ENCODE measurements at places on chromosomes 12 and 14.
A peak's percentile ranks its signal among the peaks of the same experiment; 100 is the strongest.

GRCh38 chr12:15289192-15289591, 33.1 kb upstream of the PTPRO start:
- DNase-seq = no peak

DNA sequence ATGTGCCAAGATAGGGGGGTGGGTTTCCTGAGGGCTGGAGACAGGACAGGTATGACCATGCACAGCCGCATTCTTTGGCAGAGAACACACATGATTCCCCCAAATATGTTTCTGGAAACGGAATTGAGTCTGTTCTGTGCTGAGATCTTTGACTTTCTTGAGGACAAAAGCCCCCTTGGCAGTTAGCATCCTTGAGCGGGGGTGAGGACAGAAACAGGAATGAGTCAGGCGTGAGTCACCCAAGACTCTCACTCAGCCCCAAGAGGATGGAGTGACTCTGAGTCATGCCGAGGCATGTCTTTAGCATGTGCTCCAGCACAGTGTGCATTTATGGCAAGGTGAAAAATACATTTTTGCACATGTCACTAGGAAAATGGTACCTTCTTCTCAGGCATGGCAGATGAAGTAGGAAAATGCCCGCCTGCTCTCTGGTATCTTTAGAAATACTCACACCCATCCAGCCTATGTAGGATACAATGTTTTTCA, 52.1 kb downstream of the DAD1 start:
- DNase-seq = peak; percentile 46

DNA sequence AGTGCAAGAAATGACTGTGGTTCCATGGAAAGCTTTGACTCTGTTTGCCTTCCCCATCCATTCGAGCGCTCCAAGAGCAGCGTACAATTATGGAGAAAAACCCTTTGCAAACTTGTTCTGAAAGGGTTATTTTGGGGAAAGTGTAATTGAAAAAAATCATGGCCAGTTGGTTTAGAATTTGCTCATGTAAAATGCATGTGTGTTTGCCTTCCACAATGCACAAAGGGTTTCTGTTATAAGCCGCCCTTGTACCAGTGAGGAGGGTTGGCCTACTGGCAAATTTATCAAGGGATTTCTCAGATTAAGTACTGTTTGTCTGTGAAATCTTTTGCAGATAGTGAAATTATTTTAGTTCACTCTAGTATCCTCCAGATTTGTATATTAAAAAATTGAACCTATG, 62.7 kb upstream of the PELI2 start:
- no peak for DNase-seq

DNA sequence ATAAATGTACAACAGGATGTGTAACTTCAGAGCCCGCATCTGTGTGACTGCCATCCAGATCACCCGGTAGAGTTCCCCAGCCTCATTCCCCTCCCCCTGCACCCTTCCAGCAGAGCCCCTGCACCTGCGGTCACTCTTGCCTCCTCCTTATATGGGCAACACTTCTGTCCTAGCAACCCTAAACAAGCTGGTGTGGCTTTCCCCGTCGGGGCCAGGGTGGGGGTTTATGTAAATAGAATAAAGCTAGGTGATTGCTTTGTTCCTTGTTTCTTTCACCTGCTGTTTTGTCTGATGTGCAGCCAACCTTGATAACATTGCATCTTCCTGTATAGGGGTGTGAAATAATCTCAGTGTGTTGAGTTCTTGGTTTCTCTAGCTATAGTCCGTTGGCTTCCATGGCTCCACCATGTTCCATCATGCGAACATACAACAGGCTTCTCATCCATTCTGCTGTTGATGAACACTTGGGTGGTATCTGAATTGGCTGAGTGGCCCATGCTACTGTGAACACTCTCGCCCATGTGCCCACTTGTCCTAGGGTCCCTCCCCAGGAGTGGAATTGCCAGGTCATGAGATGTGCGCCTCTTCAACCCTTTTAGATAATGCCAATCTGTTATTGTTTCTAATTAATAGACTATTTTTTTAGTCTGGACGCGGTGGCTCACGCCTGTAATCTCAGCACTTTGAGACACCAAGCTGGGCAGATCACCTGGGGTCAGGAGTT, 102.2 kb downstream of the KIF26A start:
- DNase-seq = no peak

DNA sequence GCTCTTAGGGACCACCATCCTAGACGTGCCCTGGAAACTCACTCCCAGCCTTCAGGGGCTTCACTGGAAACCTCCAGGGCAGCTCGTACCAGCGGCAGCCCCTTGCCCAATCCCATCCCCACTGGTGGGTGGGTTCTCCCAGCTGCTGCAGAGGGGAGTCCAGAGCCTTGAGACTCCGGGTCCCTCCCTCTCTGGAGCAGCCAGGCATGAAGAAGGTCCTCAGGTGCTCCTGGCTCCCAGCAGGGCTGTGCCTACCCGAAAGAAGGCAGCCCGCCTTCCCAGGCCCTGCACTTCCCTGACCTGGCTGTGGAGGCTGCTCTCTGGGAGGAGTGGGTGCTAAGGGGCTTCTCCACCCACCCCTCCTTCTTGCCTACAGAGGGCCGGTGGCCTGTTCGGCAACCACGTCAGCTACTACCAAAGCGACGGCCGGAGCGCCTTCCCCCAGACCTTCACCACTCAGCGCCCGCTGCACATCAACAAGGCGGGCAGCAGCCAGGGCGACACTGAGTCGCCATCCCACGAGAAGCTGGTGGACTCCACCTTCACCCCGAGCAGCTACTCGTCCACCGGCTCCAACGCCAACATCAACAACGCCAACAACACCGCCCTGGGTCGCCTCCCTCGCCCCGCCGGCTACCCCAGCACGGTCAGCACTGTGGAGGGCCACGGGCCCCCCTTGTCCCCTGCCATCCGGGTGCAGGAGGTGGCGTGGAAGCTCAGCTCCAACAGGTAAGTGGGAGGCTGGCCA, 115.5 kb upstream of the FKBP4 start:
- DNase-seq = no peak

DNA sequence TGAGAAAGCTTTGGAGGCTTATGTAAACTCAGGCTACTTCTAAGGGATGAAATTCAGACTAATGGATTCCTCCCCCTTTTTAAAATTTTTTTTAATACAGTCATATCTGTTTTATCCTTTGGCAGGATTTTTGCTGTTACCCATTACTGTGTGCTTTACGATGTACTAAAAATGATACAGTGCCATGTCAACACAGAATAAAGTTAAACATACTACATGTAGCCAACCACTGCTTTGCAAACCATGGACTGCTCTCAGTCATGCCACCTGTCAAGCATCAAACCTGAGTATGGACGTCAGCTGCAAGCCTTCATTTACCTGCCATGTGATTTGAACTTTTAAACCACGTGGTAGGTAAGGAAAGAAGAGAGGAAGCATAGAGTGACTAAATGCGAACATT, 325.8 kb downstream of the FUT8 start:
- DNase-seq = no peak

DNA sequence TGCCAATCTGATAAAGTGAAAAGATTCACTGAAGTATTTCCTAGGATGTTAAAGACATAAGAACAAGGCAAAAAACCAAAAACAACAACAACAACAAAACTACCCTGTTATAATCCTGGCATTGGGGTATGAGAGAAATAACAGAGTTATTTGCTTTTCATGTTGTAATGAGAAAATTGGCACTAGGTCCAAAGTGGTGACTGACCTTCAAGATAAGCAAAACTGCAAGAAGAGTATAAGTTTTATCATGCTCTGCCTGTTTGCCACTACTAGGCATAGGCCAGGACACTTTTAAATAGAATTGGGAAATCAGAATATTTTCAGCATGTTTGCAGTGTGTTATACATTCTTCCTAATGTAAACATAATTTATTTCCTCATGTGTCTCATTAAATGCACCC, 140.1 kb upstream of the CPM start:
- DNase-seq = no peak

DNA sequence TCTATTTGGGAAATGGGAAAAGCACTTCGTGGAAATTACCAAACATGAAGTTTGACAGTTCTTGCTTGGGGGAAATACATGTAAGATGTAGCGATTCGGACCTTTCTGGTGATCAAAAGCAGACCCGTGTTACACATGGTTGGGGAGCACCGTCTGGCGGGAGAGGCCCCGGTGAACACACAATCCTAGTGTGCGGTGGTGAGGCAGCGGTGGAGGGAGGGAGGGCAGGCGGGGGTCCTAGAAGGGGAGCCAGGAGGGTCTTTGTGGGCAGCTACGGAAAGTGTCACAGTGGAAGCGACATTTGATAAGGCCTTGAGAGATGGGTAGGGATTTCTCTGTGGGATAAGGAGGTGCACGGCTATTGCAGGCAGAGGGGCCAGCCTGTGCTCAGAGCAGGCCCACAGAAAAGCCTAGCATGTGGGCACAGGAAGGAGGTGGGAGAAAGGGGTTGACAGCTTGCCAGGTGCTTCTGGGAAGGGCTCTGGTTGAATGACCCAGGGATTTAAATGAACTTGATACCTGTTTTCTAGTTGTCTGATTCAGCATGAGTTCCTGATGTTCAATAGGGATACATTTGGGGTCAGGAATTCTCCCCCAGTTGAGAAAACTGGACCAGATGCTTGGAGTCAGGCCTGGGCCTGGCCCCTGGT, 7.2 kb downstream of the MVK start:
- DNase-seq = no peak

DNA sequence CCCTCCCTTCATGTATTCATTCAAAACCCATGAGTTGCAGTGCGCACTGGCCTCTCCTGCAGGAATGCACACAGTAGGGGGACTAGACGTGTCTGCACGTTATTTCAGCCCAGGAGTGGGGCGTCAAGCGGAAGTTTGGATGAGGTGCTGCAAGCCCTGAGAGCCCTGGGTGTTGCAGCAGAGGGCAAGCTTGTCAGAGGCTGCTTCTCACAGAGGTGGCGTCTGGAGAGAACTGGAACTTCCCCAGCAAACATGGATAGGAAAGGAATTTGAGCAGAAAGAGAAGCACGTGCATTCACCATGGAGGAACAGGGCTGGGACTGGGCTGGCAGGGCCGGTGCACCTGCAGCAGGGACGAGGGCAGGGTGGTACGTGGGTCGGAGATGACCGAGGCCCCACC, 64.9 kb downstream of the TECPR2 start:
- no peak for DNase-seq

DNA sequence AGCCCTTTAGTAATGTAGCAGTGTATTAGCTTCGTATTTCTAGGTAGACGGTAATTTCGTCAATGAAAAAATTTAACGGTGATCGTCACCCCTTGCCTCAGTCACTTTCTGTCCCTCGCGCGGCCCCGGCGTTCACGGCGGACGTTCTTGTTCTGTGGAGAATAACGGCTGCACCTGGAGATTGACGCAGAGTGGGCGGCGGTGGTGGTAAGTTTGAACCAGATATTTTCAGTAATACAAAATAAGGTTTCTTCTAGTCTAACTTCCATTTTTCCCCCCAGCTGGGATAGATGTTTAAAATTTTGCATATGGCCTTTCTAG, 341 bp downstream of the ZNF10 start:
- no peak for DNase-seq

DNA sequence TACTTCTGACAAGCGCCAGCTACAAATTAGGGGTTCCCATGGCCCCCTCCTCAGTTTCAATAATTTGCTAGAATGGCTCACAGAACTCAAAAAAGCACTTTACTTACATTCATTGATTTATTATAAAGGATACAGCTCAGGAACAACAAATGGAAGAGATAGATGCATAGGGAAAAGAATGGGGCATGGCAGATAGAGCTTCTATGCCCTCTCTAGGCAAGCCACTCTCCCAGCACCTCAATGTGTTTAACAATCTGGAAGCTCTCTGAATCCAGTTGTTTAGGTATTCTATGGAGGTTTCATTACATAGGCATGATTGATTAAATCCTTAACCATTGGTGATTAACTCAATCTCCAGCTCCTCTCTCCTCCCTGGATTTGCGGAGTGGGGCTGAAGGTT, 184.5 kb upstream of the DAAM1 start:
- no peak for DNase-seq

GRCh38 chr14:24172871-24173281, 996 bp downstream of the REC8 start:
- DNase-seq = no peak

DNA sequence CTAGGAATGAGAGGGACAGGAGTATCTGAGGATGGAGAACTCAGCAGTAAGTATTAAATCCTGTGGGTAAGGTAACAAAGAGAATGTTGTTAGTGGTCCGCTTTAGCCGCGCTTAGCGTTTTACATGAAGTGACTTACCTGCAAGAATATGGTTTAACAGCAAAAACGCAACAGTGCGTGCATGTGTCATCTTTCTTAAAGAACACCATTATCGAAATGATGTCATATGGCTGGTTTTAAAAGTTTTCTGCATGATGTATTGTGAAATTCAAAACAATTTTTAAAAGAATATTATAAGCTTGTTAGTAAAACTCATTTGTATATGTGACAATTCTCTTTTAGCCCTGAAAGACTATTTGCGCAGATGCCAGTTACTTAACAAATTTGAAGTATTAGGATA, 1.7 kb downstream of the LEMD3 start:
- no peak for DNase-seq

- no peak for DNase-seq
Measured at GRCh38 chr14:61280092-61280525, 1.0 kb downstream of the TMEM30B start.

Measured in AG09319 (cell line).